A673 (cell line): ENCODE measurements at places on chromosomes 16 and 17. TPM values are rescaled to one million over a fixed set of nuclear protein-coding genes. Genes with fewer than 3 reads are reported as not detected.

The CACNG1 gene
- not detected in 2 replicates for total RNA-seq

The TERB1 gene
- 0.28 TPM in 1 of 2 replicates, not detected in the other for total RNA-seq

The ATP6V0D1 gene
- 56.5 and 63.9 TPM in 2 replicates for total RNA-seq

GRCh38 chr17:33520426-33521330, 227.6 kb upstream of the ASIC2 start:
- DNase-seq, result peak; percentile 60

DNA sequence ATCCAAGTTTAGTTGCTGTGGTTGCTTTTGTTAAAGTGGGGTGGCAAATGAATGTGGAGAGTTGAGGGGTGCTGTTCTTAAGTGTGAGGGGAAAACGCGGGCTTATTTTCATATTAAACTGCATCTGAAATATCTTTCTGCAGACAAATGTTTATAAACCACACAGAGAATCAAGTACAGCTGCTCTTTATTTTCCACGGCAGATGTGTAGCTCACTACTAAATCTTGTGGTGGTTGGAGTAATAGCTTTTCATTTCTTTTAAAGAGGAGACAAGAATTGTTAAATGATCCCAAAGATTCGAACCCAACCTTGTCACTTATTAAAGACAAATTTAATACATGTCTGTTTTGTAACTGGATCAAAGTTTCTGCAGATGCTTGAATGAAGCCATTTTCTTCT, 2.1 kb downstream of the CLTC start:
- DNase-seq, result no peak
